Stromal cell of bone marrow (primary cell): ENCODE measurements at places on chromosomes 13 and 19.

DNA sequence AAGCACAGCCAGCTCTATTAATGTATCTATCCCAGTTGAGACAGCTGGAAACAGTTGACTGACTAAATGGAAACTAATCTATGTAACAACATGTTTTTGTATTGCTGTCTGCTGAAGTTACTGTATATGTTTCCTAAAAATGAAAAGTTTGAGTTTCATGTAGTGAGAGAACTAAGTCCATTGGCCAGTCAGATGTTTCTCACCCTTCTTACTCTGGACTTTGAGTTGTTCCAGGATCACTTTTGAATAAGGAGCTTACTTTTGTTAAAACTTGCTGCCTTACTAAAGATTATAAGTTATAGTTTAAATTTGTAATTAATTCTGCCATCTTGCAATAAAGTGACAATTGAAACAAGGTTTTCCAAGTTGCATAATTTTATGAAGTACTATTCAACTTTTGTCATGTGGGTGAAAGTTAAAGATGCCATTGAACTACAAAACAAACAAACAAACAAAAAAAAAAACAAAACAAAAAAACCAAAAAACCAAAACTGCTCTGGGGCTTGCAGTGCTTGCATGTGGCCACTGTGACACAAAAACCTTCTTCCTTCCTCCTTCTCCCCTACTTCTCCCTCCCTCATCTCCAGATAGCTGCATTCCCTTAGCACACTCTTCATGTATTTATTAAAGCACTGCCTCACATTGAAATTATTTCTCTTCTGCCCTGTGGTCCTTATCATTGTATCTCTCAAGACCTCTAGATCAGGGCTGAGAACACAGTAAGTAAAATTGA lies 15.3 kb downstream of the WDFY2 start:
- DNase-seq = no peak

DNA sequence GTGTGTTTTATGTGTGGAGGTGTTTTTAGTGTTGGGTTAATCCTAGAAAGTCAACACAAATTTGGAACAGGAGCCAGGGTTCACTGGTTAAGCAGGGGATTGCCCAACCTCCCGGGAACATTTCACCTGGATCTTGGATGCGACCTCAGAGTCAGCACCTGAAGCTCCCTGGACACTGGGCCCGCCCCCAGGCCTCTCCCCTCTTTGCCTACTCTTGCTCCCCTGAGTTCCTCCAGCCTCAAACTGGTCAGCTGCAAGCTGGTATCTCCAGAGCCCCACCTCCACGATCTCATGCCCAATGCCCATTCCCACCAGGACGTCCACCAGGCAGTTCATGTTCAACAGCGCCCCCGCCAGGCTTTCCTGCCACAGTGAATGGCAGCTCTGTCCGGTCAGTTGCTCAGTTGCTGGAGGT lies 9.7 kb downstream of the HSD17B14 start:
- DNase-seq = no peak

DNA sequence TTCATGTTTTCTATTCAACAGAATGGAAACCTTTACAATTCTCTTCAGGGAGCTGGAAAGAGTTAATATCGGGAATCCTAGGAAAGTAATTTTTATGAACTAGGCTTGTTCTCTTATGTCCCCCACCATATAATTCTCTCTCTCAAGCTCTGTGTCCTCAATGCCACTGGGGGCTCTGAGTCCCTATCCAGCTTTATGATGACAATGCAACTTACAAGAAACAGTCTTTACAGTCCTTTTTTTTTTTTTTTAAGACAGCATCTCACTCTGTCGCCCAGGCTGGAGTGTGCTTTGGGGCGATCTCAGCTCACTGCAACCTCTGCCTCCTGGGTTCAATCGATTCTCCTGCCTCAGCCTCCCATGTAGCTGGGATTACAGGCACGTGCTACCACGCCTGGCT lies 31.2 kb upstream of the TM9SF2 start:
- no peak for DNase-seq

DNA sequence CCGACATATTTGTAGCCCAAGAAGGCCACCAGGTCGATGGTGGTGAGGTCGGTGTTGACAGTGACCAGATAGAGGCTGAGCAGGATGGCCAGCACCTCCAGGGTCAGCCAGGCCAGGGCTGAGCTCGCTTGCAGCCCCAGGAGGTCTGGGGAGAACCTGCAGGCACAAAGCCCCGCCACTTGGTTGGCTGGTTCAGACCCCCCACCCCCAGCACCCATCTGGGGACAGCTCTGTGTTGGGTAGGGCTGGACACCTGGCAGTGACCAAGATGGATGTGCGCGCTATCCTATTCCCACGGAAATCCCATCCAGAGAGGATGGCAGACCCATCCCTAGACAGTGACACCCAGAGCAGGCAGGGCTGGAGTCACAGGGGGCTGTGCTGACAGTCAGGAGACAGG lies 3.5 kb downstream of the C19orf33 start:
- no peak for DNase-seq

- no peak for DNase-seq
These were observed 1.6 kb downstream of the BRSK1 start for GRCh38 chr19:55285229-55285890.

- DNase-seq = no peak
These were observed at the start of gene CEACAM5 for GRCh38 chr19:41708481-41708880. Gene CEACAM5, plus strand, starts transcription at chr19:41708626. Its CDS starts 106 bp downstream, at chr19:41708732.

DNA sequence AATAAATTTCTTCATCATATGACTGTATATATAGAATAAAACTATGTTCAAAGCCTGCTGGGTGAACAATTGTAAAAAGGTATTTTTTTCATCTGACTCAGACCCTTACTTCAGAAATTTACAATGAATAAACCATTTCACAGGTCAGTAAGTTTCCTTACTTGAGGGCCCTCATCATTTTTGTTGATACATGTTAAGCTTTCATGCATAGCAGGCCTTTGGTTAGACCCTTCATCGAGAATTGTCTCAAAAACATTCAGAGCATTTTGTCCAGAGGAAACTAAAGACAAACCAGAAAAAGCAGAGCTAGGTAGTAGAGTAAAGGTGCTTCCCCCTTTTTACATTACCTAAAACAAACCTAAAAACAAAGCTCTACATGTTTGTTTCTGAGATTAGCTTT lies 46.2 kb downstream of the FNDC3A start:
- no peak for DNase-seq

- DNase-seq = no peak
These were observed 183.7 kb downstream of the COL4A1 start for GRCh38 chr13:110123041-110123809.

GRCh38 chr19:33343301-33343700 lies 30.2 kb upstream of the CEBPG start:
- no peak for DNase-seq

DNA sequence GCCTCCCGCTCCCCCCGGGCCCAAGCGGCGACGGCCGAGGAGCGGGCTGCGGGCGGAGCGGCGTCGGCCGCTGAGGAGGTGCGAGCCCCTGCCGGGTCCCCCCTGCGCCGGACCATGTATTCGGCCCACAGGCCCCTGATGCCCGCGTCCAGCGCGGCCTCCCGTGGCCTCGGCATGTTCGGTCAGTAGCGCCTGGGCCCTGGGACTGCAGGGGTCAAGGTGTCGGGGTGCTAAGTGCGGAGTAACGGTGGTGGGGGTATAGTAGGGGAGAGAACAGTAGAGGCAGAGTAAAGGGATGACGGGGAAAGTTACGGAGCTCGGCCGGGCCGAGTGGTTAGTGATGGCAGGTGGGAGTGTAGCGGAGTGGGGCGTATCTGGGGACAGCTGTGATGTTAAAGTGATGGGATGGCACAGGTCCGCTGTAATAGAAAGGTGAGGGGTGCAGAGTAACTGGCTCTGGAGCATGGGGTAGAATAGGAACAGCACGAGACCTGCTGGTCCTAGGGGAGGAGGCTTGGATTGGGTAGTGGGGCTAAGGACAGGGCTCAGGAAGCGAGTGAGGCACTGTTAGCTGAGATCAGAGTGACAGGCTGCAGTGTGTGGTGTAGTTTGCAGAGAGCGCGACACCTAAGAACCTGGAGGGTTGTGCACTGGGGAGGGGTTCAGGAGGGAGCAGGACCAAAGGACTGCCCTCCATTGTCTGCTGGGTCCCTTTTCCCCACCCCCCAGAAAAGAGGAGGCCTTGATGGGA lies 15.7 kb downstream of the CIC start:
- no peak for DNase-seq

GRCh38 chr19:54415901-54416673 lies 823 bp downstream of the TTYH1 start:
- no peak for DNase-seq

- no peak for DNase-seq
These were observed 14.6 kb downstream of the NACC1 start for GRCh38 chr19:13132471-13133180.

DNA sequence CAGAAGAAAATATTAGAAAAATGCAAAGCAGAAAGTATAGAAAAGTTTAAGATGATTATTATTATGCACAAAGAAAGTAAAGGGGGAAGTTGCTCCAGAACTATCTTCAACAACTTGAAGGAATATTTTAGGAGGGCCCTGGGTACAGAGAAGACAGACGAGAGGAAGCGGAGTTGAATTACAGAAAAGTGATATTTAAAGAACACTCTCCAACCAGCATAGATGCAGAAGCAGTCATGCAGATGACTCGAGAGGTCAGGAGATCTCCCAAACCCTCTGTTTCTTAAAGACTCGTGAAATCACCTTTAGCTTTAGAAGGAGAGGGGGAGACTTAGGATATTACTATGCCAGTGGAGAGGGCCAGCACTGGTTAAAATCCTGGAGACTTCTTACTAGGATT lies 8.5 kb upstream of the SHISA2 start:
- DNase-seq = no peak

GRCh38 chr19:4654437-4655361 lies 15.4 kb downstream of the TNFAIP8L1 start:
- DNase-seq = no peak

DNA sequence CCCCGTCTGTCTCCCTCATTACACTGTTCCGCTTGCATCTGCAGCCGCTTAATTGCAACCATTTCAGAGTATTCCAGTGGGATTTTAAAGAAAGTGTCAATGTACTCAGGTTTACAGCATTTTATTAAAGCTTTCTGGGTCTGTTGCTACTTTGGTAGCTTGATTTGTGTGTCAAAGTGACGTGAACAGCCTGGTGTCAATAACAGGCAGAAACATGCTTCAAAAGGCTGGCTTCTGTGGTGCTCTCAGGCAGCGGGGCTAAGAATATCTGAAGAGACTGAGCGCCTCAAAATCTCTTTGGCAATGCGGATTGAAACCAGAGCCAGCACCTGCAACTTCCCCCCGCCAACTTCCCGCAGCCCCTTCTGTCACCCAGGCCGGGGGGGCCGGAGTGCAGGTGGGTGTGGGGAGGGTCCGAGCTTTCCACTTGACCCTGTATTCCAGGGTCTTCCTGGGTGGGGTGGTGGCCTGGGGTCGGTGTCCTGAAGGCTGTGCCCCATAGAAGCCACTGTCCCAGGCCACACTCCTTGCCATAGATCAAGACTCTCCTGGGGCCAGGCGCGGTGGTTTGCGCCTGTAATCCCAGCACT lies 81.2 kb downstream of the KDM4B start:
- no peak for DNase-seq

GRCh38 chr13:109610517-109610916 lies 175.9 kb downstream of the IRS2 start:
- no peak for DNase-seq

DNA sequence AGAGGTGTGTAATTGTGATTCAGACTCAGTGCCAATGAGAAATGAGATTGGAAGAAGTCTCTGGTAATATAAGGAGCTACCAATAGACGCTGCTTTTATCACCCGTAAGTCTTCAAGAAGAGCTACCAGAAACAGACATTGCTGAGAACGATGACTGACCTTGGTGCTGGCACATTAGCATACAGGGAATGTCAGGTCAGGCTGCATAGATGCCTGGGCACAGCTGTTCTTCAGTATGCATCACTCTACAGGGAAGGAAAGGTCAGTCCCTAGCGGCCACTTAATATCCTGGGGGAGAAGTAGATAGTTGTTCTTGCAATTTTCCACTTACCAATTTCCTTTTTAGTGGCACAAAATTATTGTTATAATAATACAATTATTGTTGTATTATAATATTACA lies 380.4 kb downstream of the PCDH9 start:
- DNase-seq = no peak

- no peak for DNase-seq
These were observed 752 bp downstream of the PDCD5 start for GRCh38 chr19:32581705-32582179.
